CD4-positive, alpha-beta memory T cell (primary cell): ENCODE measurements at places on chromosomes 13 and 19. TPM values are rescaled to one million over a fixed set of nuclear protein-coding genes. Genes with fewer than 3 reads are reported as not detected.

The IRGC gene
- not detected for total RNA-seq

The ZNF560 gene
- not detected for total RNA-seq

The ZNF561 gene
- total RNA-seq = 75.8 TPM

The CDC42EP5 gene
- total RNA-seq = not detected

The C5AR1 gene
- 4.1 TPM for total RNA-seq

The DAND5 gene
- not detected for total RNA-seq

The MEDAG gene
- total RNA-seq = not detected

The SIGLEC14 gene
- 1.4 TPM for total RNA-seq

The U2AF2 gene
- 256 TPM for total RNA-seq

The SULT2A1 gene
- not detected for total RNA-seq

The LRRC4B gene
- not detected for total RNA-seq

The AMER2 gene
- not detected for total RNA-seq

The SLC39A3 gene
- total RNA-seq = 18.2 TPM

The ADAMTS10 gene
- 66.0 TPM for total RNA-seq

The SUPT5H gene
- total RNA-seq = 234 TPM

The TNFSF13B gene
- total RNA-seq = 35.8 TPM

The SRRM5 gene
- total RNA-seq = 0.99 TPM

The CAPN12 gene
- total RNA-seq = 16.8 TPM

The DKKL1 gene
- not detected for total RNA-seq

The NLRP5 gene
- total RNA-seq = not detected

The PBX4 gene
- total RNA-seq = 56.3 TPM

The FSTL3 gene
- total RNA-seq = 3.4 TPM
